ENCODE measurements at places on chromosomes 3 and 15. TPM values are rescaled to one million over a fixed set of nuclear protein-coding genes. Genes with fewer than 3 reads are reported as not detected.

DNA sequence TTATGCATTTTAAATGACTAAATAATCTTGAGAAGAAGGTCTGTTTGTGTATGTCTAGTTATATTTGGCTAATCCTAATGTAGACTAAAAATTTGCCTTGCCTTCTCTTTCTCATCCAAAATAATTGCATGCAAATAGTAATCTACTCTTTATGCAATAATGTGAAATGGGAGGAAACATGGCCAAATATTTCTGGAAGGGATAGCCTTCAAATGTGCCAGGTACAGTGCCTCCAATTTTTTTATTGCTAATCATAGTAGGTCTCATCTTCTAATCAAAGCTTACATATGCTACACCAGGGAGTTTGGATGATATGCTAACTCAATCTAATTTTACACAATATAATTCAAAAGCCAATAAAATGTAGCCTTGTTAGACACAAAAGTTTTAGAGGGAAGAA is 911.3 kb downstream of the NAALADL2 start:
- no peak for DNase-seq

DNA sequence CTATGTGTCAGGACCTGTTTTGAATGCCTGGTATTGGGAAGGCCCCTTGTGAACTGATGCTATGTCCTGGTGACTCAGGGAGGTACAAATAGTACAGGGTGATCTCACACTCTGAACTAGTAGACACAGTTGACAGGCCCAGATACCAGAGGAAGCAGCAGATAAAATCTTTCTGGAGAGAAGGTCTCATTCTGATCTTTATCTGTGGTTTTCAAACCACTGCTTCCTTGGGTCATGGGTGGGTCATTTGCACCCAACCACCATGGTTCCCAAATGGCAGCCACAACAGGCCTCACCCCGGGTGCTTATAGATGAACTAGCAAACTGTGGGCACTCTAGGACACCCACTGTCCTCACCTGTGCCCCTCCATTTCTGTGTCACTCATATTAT is 43.4 kb downstream of the PXYLP1 start:
- no peak for DNase-seq

DNA sequence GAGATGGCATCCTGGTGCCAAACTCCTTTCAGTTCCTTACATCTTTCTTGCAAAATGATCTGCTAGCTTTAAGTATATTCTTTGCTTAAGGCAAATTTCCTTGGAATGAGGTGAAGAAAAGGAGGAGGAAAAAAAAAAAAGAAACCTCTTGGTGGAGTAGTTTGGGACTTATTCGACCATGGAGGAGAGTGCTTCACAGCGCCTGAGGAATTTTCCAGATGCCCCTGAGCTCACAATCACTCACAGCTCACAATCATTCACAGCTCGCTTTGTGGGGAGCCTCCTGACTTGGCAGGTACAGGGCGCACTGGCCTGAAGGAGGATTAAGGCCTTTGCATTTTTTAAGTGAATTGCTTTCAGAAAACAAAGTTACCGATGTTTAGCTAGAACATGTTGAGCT is 53.9 kb downstream of the BOC start:
- no peak for DNase-seq

GRCh38 chr3:187131981-187132380 is 7.3 kb downstream of the RPL39L start:
- DNase-seq = no peak

- DNase-seq = no peak
Observed at GRCh38 chr3:86929046-86929445, 61.9 kb downstream of the VGLL3 start.

DNA sequence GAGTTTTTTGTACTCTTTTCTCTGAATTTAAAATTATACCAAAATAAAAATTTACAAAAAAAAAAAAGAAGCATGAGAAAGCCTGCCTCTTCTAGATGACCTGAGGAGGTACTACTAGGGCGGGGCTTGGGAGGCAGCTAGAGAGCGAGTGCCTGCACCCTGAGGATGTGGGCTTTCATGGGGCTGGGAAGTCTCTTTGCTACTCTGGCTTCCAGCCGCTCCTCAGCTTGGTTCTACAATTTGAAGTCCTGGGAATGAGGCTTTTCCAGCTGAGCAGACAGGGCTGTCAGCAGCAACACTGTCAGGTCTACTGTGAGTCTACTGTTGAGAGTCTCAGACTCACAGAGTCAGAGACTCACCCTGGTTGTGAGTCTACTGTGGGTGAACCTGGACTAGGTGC is 8.2 kb upstream of the PSTPIP1 start:
- peak; percentile 4 for DNase-seq

DNA sequence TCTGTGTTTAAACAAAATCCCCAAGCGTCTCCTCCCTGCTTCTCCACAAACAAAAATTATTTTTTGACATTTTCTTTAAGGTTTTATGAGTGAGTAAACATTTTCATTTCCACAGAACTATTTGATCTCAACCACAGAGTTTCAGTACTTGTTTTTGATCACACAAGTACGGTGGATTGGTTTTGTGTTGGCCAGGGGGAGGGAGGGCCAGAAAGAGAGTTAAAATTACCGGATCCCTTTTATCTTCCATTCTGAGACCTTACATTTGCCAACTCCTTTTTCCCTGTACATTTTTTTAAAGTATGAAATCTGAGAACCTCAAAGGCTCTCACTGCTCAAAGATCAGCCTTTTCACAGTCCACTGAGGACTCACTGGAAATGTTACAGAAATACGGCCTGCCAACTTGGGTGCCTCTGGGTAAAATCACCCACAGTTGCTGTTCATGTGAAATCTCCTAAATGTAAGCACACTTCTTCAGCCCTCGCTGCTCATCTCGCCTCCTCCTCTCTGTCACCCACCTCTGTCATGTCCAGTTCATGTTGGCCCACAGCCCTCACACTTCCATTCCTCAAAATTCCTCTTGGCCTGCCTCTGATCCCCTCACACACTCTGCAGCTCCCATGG is 1.7 kb downstream of the HOMER2 start:
- DNase-seq = no peak

- DNase-seq = no peak
Observed at GRCh38 chr15:101348643-101349042, 53.6 kb upstream of the SNRPA1 start.

DNA sequence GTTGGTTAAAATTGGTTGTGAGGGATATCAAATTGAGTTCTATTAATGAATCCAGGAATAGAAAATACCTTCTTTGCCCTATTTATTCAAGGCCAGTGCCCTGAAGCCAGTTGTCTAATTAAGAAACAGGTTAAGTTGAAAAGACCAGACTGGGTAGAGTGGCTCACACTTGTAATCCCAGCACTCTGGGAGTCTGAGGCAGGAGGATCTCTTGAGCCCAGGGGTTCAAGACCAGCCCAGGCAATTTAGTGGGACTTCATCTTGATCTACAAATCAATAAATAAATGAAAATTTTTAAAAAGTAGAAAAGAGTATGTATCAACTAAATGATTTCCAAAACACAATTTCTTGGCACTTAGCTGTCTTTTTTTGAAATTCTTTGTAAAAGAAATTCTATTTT is 40.3 kb upstream of the TRPM1 start:
- DNase-seq = no peak

- no peak for DNase-seq
Observed at GRCh38 chr3:89685731-89686130, 578.3 kb downstream of the EPHA3 start.

DNA sequence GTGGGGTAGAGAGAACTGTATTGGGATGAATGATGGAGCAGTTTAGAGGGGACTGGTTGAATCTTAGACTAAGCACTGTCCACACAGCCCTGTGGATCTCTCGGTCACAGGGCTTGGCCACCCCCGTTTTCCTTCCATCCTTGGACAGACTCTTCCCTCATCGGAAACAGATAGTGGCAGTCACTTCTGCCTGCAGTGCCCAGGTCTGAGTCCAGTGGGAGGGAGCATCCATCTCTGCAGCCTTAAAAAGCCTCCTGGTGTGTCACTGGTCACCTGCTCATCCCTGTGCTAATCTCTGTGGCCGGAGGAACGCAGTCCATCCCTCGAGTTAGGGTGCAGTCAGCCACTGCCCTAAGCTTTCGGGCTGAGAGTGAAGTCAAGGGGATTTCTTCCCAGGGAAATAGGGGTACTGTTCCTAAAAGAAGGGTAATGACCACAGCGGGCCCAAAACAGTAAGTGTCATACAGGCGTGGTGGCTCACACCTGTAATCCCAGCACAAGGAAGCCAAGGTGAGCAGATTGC is 32.0 kb downstream of the PLA2G4D start:
- no peak for DNase-seq

- DNase-seq = no peak
Observed at GRCh38 chr3:197858598-197858997, 67.5 kb downstream of the LRCH3 start.

GRCh38 chr15:40043927-40044716 is 5.1 kb upstream of the SRP14 start:
- DNase-seq = no peak

DNA sequence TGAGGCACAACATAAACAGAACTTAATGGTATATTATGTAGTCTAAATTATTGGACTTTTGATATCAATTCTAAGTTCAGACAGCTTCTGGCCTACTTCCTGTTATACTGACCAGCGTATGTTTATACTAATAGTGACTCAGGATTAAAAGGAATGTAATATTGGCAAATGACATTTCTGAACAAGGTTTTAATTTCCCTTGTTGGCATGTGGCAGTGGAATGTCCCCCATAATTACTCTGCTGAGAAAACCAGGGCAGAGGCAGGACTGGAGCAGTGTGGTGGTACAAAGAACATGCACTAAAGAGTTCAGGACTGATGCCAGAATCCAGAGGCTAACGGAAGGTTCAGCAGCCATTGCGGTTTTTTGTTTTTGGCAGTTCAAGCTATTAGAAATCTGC is 184.0 kb downstream of the KCNAB1 start:
- DNase-seq = no peak

DNA sequence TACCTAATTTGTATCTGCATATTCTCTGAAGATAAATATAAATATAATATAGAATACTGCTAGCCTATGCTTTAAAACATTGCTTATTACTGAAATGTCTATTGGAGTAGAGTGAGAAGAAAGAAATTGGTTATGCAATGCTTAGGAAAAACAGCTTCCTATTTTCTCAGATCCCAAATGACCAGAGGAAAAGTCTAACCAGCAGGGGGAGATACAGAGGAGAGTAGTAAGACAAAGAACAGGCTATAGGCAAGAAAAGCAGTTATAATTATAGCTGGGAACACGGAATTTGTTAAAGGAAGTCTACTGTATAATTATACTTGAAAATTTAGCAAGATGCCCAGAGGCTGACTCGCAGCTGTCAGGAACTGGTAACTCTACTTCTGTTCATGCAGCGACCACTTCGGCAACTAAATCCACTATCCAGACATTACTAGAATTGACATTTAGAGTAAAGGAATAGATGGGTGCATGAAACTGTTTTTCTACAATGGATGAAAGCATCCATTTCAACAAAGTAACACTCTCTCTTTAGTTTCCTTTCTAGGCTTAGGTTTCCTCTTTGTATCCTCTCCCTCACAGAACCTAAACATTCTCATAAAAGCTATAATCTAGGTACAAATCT is 97.2 kb downstream of the TBC1D5 start:
- DNase-seq = peak; percentile 17

- no peak for DNase-seq
Observed at GRCh38 chr15:101604124-101604874, 47.9 kb downstream of the TM2D3 start.

GRCh38 chr3:60266444-60266843 is 984.8 kb downstream of the FHIT start:
- DNase-seq = no peak

DNA sequence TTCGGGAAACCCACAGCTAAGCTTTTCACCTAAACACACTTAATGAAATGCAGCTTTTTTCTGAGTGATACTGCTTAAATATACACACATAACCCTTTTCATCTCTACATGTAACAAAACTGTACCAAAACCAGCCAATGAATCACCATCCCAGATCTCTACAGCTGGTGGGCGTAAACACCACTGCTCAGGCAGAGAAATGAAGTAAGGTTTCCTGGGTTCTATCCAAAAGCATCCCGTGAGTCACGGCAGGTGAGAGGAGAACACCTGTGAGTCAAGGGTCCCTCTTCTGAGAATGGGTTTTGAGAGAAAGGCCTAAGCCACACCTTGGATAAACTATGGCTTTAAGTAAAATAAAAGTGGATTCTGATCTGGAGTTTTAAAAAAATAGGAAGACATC is 2.6 kb downstream of the CLDN1 start:
- DNase-seq = peak; percentile 67

- no peak for DNase-seq
Observed at GRCh38 chr3:89368846-89369245, 261.4 kb downstream of the EPHA3 start.

DNA sequence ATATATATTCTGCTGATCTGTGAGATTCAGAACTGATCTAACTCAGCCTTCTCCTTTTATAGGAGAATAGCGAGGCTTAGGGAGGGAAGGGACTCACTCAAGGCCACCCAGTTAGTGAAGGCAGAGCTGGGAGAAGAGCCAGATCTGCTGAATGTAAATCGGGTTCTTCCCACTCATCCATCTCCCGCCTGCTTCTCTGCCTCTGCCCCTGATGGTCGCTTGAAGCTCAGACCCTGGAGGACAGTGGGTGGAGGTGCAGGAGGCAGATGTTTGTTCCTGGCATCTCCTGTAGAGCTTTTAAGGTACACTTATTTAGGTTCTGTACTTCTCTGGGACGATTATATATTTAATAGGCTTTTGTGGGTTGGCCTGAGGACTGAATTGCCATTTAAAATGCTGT is 4.3 kb downstream of the PDIA5 start:
- DNase-seq = no peak

DNA sequence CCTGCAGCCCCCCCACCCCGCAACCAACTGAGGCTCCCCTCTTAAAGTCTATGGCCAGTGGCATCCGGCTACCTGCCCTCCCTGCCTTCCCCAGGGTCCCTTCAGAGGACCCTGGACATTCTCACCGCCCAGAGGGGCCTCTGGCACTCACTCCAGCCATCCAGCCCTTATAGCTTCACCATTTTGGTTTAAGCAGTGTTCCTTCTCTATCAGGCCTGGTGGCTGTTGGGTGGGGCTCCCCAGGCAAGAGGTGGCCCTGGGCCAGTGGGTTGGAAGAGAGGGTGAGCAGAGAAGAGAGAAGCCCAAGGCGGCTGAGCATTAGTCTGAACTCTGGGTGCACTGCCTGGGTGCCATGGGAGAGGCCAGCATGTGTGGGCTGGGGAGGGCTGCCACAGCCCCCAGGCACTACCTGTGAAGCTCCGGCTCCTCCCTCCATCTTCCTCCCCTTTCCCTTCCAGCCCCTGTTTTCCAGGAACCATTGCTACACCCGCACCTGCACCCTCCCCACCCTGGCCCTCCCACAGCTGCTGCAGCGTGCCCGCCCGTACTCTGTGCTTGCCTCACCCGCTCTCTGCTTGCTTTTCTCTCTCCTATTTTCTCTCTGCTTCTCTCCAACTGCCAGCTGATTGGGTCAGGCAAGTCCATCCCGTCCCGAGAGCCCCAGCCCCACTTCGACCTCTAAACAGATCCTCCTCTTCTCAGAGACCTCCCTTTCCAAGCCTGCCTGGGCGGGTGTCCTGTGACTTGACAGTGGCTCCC is 168.2 kb downstream of the TBC1D2B start:
- DNase-seq = no peak

Gene TRH
- not detected for total RNA-seq

Gene GUCA1C
- 0.99 TPM for total RNA-seq

Gene ACKR4
- total RNA-seq = 1.3 TPM

Gene HTR3E
- total RNA-seq = not detected

Gene PARP6
- 48.3 TPM for total RNA-seq

Gene CIP2A
- 0.33 TPM for total RNA-seq

Gene TUSC7
- not detected for total RNA-seq

Gene THUMPD3
- 16.1 TPM for total RNA-seq

Gene ADCY5
- total RNA-seq = 18.8 TPM

Gene SI
- not detected for total RNA-seq

Gene LMAN1L
- not detected for total RNA-seq

Gene DOCK3
- 0.52 TPM for total RNA-seq

Gene IGF1R
- 34.8 TPM for total RNA-seq

Gene GASK1A
- 16.8 TPM for total RNA-seq

Gene IMPG2
- 0.26 TPM for total RNA-seq

Gene MCCC1
- 63.9 TPM for total RNA-seq

Gene CLDN1
- 57.9 TPM for total RNA-seq

All from body of pancreas (tissue), 4 donors.